ENCODE measurements at places on chromosomes 7 and 10.

DNA sequence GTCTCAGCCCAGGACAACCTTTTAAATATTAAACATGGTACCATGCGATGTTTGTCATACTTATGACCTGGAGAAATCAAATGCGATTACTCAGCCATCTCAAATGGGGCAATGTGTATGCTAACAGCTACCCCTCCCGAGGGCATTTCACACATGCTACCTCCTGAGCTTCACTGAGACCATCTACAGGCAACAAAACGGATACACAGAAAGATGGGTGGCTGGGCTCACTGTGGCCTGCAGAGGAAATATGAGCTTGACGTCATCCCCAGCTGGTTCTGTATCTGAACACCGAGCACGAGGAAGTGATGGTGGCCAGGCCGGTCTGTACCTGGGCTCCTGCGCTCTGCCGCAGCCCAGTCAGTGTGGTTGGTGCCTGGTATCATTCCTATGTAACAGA, 374.3 kb downstream of the RPS24 start:
- no peak for DNase-seq

DNA sequence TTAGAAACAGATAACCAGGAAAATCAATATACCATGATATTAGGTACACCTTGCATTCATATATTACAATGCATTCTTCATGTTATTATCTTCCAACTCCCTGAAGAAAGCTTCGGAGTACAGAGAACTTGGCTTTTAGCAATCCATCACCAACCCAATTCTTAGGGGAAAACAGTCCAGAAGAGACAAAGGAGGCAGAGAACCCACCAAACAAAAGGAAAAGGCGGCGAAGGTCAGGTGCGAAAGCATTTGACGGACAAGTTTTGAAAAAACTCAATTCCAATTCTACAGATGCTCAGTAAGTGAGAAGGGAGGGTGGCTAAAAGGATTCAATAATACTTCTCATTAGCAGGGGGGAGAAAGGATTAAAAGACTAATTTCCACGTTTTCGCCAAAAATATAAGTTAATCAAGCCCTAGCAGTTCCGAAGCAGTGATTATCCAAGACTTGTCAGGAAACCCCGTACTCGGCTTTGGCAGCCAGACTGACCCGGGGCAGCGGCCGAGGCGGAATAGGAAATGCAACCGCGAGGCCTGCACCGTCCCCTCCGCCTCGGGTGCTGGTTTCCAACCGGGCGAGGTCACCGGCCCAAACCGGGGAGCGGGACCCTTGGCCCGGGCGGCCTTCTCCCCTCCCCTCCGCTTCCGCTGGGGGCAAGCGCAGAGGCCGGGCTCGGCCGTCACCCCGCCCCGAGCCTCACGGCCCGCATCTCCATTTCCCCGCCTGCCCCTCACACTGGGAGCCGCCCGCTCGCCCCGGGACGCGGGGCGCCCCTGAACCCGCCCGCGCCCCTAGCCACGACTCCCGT, 747 bp downstream of the GDI2 start:
- no peak for DNase-seq

DNA sequence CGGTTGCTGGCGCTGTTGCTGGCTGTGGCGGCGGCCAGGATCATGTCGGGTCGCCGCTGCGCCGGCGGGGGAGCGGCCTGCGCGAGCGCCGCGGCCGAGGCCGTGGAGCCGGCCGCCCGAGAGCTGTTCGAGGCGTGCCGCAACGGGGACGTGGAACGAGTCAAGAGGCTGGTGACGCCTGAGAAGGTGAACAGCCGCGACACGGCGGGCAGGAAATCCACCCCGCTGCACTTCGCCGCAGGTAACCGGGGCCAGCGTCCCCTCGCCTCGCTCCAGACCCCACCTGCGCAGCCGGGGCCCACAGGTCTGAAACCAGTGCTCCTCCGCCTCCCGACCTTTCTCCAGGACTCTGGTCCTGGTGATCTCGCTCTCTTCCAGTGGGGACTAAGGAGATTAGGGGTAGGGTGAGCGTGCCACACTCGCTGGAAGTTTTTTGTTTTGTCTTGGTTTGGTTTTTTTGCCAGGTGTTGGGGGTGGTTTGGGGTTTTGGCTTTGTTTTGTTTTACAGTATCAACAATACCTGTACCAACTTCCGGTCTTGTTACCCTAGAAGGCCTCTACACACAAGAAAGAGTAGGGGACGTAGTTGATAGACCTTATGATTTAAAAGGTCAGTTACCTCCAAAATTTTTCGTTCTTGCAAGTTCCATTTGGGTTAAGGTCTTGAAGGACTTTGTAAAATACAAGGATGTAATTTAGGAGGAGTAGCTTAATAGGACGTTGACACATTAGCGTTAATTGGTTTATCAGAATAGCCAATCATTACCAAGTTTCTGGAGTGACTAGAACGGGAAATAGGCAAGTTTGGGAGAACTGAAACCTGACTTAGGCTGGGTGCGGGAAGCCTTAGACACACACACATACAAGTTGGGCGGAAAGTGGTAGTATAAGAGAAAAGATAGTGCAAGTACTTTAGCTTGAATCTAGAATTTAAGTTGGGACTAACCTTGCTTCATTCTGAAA, 704 bp downstream of the TNKS2 start:
- DNase-seq, result no peak

- DNase-seq, result no peak
Observed at GRCh38 chr7:40546616-40547501, 412.1 kb downstream of the SUGCT start.

DNA sequence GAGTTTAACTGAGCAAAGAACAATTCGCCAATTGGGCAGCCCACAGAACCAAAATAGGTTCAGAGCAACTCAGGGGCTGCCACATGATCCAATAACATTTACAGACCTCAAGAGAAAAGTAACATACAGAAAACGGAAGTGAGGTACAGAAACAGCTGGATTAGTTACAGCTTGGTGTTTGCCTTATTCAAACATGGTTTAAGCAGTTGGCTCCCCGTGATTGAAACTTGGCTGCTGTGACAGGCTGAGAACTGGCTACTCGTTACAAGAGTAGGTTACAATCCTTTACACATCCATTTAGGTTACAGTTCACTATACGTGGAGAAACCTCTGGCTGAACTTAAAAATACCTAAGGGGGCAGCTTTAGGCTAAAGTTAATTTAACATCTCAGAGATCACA, 673.1 kb upstream of the PHF14 start:
- DNase-seq, result no peak

- no peak for DNase-seq
Observed at GRCh38 chr7:106110885-106111654, 1.0 kb downstream of the SYPL1 start.

- peak; percentile 1 for DNase-seq
Observed at GRCh38 chr7:123871998-123872867, 27.3 kb downstream of the HYAL4 start.

- no peak for DNase-seq
Observed at GRCh38 chr7:149330914-149331567, 69.0 kb downstream of the ZNF783 start.

- no peak for DNase-seq
Observed at GRCh38 chr10:117818721-117819120, 228.0 kb downstream of the RAB11FIP2 start.

DNA sequence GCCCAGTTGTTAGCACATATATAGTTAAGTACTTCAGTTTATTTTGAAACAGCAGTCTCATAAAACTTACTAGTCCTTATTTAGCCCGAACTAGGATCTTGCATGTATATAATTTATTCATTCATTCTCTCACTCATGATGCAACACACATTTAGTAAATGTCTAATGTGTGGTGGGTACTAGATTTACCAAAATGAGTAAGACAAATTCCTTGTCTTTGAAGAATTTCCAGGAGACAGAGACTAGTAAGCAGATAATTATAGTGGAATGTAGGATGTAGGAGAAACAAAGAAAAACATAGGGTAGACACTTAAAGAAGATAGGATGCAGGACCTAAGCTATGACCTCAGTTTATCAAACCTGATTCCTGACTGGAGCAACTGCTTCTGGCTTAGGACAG, 120.2 kb upstream of the AMPH start:
- no peak for DNase-seq

DNA sequence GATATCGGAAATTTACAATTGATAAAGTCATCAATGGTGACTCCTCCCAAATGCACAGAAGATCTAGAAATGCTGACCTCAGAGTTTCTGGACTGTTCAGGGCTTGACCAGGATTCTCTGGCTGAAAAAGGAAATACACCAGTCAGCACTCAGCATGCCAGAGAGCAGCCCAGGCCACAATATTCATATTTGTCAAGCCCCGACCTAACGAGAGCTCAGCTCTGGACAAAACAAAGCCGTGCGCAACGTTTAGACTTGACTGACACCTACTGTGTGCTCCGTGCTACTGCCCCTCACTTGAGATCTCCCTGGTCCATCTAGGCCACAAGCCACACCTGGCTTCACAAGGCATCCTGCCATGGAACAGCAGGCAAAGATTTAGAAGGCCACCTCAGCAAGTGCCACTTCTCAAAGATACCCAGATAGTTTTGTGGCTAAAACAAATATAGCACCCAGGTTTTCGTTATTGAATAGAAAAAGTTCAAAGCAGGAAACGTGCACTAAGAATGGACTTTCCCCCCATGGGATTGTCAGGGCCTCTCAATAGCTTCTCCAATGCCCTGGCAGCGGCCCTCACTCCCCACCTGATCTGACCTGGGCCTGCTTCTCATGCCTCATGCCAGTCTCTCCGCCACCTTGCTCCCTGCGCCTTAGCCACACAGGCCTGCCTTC, 218.3 kb downstream of the FAM107B start:
- DNase-seq, result no peak

GRCh38 chr7:42214060-42214679, 22.8 kb downstream of the GLI3 start:
- no peak for DNase-seq

GRCh38 chr10:82409671-82410070, 534.7 kb downstream of the NRG3 start:
- DNase-seq, result no peak

GRCh38 chr10:68330852-68331454, 911 bp upstream of the HNRNPH3 start:
- DNase-seq, result no peak

GRCh38 chr7:131413711-131414110, 86.0 kb downstream of the MKLN1 start:
- DNase-seq, result no peak

GRCh38 chr7:140141256-140141655, 35.5 kb downstream of the KDM7A start:
- DNase-seq, result no peak

- no peak for DNase-seq
Observed at GRCh38 chr10:31253237-31253636, 65.8 kb upstream of the ZEB1 start.

GRCh38 chr10:131147301-131147975, 164.1 kb downstream of the TCERG1L start:
- no peak for DNase-seq

- no peak for DNase-seq
Observed at GRCh38 chr10:42574336-42574735, 64.0 kb downstream of the ZNF33B start.

- no peak for DNase-seq
Observed at GRCh38 chr10:124719213-124719851, 24.8 kb downstream of the FAM53B start.

GRCh38 chr7:134539380-134540004, 9.4 kb upstream of the AKR1B15 start:
- no peak for DNase-seq

Measured in NCI-H187 (cell line).